ENCODE measurements at places on chromosomes 11 and 22.
A peak's percentile ranks its signal among the peaks of the same experiment; 100 is the strongest.

DNA sequence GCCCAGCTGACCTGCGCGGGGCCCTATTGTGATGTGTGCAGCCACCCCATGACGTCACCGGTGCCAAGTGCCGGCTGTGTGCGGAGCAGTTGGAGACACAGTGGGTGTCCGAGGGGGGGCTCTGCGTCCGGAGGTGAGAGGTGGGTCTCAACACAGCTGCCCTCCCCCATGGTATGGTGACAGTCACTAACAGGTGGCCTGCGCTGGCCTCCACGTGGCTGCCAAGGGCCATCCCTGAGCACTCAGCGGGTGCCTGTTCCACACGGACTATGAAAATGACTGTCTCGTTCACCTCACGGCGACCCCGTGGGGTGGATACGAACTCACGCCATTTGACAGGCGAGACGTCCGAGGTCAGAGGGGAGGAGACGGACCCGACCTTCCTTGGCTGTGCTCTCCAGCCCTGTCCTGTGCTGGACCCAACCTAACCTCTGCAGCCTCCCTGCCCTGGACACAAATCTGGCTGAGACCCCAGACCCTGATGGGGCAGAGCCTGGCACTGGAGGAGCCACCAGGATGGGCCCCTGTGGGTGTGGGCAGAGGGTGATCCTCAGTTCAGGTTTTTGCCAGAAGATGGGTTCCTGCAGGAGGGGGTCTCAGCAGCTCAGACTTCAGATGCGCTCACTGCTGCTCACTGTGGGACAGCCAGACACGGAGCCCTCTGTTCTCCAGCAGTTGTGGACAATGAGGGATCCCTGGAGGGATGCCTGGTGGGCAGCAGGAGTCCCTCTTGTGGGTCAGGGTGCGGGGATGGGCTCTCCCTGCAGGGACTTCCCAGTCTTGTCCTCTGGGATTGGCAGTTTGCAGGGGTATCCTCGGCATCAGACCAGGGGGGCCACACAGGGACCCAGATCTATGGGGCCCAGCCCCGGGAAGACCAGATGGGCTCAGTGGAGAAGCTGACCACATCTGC is 6.3 kb downstream of the HRAS start:
- DNase-seq = no peak

- no peak for DNase-seq
Measured at GRCh38 chr11:14585438-14585837, 58.2 kb upstream of the PDE3B start.

DNA sequence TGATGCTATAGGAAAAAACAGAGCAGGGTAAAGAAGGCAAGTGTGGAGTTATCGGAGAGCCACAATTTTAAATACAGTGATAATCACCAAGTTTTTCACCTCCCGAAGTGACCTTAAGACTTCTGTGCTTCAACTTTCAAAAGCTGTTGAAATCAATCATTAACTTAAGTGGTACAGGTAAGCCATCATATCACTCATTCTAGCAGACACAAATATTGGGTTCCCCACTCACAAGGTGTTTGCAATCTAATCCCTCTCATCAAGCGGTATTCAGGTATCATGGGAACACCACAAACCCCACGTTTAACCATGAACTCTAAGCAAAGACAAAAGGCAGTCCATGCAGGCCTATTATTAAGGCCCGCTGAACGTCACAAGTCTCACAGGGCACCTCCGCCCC is 26.8 kb downstream of the LARGE1 start:
- DNase-seq = no peak

GRCh38 chr11:47044119-47044518 is 107.6 kb downstream of the CSTPP1 start:
- DNase-seq = no peak

GRCh38 chr11:120304526-120304925 is 20.6 kb upstream of the TLCD5 start:
- DNase-seq = no peak

GRCh38 chr11:104086621-104087020 is 50.2 kb downstream of the DDI1 start:
- no peak for DNase-seq

DNA sequence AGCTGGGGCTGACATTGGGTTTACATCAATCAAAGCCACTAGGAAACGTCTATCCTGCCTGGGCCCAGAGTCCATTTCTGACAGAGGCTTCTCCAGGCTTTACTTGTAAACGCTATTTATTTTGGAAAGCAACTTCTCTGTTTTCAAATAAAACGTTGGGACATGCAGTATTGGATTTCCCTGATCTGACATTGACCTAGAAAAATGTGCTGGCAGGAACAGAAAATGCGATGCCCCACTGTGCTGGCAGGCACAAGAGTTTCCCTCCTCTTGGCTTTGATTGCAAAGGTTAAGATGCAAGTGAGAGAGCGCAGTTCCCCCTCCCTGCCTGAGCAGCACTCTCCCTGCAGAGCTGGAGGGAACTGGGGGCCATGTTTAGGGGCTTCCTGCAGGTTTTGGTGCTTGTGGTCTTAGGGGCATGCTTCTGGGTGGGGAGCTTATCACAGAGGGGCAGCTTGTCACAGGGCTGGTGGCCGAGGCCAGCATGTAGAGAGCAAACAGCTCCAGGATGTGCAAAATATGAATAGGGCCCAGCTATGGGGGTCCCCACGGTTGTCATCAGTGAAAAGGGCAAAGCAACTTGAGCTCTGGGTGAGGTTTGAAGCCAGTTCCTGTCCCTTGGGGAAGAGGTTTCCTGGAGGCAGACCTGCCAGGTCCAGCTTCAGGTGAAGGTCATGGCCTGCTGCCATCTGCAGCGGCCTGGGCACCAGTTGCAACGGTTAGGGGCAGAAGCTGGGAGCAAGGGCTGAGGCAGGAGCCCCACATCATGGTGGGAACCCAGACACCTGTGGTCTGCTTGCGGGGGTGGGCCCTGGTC is 42.3 kb upstream of the DKK3 start:
- DNase-seq = no peak

DNA sequence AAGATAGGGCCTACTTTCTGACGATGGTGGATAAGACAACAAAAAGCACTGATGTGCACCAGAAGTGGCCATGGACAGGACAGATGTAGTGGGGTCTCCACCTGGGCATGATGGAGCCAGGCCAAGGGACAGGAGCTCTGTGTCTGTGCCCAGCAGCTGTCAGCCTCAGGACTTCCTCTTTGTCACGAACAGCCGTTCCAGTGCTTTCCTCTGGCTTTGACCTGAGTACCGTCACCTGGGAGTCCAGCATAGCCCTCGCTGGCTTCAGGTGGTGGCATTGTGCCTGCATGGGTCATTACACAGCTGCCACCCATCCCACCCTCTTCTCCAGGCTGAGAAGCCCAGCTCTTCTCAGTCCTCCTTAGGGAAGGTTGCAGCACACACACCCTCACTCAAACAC is 137.8 kb downstream of the GRIK4 start:
- DNase-seq = no peak

- no peak for DNase-seq
Measured at GRCh38 chr22:48941033-48941902, 886.4 kb downstream of the BRD1 start.

DNA sequence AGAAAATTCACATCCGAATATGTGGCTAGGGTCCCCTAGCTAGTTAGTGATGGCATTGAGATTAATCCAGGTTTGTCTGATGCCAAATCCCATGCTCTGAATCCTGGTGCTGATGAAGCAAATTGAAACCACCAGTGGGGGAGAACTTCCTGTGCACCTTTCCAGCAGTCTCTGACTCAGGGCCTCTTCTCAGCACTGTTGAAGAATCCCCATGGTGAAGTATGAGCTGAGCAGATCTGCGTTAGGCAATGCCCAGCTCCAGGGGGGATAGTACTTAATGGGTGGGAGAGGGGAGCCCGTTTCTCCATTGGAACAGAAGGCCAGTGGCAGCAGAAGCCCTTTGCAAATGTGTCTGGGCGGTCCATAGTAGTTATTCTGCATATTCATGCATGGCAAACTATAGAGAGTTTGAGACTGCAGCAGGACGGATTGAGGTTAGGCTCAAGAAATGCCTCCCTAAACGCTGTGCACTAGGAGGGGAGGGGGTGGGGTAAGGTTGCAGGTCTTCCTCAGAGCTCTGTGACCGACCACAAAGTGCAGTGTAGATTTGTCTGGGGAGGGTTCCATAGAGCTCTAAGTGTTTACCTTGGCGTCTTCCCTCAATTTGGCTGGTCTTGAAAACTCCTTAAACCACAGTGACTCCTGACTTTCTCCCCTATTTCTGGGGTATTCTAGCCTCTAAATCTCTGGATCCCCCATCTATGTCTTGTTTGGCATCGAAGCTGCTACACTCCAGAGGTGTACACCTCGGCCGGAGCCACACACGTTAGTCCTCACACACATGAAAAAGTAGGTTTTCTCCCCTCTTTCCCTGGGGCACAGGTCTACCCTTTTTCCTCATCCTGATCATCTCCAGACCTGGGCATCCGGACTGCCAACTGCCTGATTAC is 4.8 kb downstream of the POU2F3 start:
- no peak for DNase-seq

DNA sequence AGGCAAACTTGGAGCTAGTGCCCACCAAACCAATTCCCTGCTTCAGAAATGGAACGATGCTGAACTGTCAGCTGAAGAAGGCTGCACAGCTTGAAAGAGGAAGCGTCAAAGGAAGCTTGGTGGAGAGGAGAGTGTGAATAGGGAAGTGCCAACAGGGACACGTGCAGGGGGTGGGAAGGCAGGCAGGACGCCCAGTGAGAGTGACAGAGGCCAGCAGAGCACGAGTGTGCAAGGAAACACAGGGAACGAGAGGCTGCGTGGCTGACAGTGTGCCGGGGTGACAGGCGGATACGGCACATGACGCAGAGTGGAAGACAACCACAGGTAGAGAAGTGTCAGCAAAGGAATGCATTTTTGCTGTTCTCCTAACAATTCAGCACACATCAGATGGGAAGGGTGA is 196.4 kb downstream of the LARGE1 start:
- no peak for DNase-seq

DNA sequence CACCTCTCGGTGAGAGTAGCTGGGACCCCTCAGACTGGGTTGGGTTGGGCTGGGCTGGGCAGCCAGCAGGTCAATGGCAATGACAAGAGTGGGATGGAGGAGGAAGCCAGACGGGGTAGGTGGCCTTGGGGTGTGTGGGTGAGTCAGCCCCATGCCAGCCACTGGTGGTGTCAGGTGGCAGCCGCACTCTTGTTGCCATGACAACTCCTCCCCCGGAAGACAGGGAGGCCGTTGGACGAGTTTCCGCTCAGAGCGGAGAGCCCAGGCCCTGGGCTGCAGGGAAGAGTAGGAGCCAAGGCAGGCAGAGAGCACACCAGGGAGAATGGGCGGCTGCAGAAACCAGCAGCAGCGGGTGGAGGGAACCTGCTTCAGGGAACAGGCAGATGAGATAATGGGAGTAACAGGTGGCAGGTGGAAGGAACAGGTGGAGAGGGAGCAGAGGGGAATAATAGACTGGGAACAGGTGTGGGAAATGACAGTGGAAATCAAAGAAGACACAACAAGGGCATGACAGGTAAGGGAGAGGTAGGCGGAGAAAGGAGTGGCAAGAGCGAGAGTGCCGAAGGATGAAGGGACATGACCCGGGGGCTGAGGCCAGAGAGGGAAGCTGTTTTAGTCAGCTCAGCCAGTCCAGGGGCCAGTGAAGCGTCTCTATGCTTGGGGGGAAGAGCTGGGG is 8.7 kb downstream of the SPTBN2 start:
- DNase-seq = no peak

- peak; percentile 86 for DNase-seq
Measured at GRCh38 chr11:14380947-14381561, 22.1 kb upstream of the RRAS2 start.

DNA sequence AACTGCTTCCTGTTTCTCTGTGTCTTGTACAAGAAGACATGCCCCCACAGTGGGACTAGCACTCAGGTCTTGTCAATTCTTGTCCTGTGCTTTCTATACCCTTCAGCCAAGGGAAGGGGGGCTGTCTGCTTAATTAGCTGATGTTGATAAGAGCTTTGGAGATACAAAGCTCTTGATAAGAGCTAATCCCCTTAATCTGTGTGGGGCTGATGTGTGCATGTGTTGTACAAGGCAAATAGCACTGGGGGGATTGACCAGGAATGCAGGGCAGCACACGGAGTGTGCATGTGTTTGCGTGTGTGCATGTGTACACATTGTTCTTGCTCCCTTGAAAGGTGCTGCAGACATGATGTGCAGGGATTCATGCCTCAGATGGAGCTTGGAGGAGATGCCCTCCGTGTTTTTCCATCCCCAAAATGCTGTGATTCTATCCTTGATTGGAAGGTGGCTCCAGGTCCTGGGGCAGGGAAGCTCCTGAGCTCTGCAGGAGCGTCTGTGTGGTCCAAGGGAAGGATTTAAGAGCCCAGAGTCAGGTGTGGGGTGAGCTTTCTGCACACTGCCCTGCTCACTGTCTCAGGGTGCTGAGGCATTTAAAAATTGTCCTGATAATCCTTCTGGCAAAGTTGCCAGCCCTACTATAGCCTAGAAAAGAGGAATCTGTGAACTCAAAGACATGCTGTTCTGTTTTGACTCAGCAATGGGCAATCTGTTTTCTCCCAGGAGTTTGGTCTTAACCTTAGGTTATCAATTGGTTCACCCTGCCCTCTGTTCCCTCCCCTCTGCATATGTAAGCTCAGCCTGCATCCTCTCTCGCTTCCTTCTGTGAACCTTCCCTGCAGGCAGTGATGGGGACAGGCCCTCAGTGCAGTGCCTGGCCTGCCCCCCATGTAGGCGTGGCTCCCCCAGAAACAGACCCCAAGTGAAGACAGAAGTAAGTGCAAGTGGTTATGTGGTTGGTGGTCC is 102.0 kb downstream of the GRIK4 start:
- DNase-seq = no peak

- DNase-seq = no peak
Measured at GRCh38 chr11:97537407-97538150, 1147.8 kb downstream of the JRKL start.

DNA sequence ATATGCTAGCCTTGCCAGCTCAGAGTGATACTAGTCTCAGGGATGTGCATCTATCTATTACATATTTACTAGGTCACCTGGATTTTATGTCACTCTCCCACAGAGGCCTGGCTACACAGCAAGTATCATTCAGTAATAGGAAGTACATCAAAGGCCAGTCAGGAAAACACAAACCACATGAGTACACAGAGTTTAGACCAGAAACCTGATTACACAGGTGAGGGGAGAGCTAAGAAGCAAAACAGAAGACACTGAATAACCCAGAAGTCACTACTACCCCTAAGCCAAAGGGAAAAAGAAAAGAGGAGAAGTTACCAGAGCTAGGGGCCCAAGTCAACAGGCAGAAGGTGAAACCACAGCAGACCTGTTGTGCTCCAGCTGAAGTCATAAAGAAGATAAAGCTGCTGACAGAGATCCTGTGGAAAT is 13.3 kb downstream of the LPXN start:
- DNase-seq = no peak

GRCh38 chr11:114398303-114398920 is 1.9 kb downstream of the C11orf71 start:
- no peak for DNase-seq

GRCh38 chr11:130181295-130182272 is 22.0 kb downstream of the ST14 start:
- DNase-seq = peak; percentile 88

GRCh38 chr11:69270941-69271340 is 23.0 kb upstream of the MYEOV start:
- DNase-seq = no peak

DNA sequence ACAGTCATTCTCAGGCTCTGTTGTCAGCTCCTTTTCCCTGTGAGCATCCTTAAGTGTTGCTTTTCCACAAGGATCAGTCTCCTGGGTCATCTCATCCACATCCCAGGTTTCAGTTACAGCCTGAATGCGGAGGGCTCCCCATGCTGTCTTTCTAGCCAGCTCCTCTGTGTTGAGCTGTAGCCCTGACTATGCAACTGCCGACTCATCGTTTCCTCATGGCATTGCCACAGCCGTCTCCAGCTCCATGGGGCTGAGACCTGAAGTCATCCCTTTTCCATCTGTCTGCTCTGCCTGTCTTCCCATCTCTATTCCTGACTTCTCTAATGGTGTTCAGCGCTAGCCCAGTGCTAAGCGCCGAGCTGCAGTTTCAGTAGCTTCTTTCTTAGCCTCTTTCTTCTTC is 11.8 kb downstream of the SAMM50 start:
- no peak for DNase-seq

Measured in GM03348 (cell line).